ENCODE measurements at places on chromosomes 7 and 10.

- no peak for DNase-seq
These were observed 455.7 kb upstream of the KLF6 start for GRCh38 chr10:4240608-4241197.

DNA sequence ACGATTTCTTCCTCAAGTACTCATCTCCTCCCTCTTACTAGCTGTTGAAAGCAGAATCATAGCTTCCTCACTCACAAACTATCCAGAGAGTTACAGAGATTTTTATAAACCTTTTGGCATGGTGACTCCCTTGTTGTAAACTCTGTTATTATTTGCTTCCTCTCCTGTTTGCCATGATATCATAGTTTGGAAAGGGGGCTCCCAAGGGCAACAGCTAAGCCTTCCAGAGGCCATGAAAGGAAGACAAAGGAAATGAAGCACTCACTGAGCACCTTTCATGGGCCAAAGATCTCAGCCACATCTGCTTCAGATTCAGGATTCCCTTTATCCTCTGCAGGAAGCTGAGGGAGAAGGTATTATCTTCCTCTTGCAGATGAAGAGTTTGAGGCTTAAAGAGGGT is 484.6 kb downstream of the PLXNA4 start:
- no peak for DNase-seq

- no peak for DNase-seq
These were observed 69.3 kb downstream of the HIPK2 start for GRCh38 chr7:139708541-139708940.

GRCh38 chr10:89655722-89656121 is 10.7 kb upstream of the PANK1 start:
- no peak for DNase-seq

DNA sequence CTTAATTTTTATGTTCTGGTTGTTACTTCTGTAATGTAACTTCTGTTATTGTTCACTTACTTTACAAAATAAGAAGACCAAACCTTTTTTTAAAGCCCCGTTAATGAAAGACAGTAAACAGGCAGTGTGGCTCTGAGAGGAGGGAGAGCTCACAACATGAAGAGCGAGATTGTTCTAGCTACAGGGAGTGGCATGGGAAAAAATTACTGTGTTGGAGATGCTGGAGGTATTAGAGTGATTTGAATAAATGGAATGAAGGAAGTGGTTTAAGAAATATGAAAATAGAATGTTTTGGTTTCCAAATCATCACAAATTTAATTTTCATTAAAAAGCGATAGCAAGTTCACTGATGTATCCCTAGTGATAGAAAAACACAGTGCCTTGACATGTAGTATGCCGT is 31.8 kb downstream of the REEP3 start:
- no peak for DNase-seq

DNA sequence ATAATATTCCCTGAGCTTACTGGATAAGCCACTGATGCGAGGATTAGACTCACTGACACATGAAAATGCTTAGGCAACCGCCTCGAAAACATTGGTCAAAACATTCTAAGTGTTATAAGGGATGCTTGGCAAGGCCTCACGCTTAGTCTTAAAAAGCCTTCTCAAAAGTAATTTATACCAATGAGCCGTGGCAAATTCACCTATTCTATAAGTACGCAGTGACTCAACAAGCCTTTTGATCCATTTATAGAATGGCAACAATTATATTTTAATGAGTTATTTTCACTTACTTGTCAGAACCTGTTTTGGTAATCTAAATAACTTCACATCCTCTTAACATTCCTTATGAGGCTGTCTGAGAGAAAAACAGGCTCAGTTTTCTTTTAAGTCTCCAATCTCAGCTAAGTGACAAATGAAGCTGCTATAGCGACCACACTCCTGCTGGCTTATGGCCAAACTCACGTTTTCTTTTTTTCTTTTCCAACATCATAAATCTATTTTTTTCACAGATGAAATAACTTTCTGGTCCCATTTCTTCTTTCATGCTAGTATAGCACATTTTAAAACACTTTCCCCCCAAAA is 121.2 kb upstream of the AFAP1L2 start:
- no peak for DNase-seq

GRCh38 chr7:155998328-155998691 is 186.0 kb upstream of the SHH start:
- DNase-seq: no peak

DNA sequence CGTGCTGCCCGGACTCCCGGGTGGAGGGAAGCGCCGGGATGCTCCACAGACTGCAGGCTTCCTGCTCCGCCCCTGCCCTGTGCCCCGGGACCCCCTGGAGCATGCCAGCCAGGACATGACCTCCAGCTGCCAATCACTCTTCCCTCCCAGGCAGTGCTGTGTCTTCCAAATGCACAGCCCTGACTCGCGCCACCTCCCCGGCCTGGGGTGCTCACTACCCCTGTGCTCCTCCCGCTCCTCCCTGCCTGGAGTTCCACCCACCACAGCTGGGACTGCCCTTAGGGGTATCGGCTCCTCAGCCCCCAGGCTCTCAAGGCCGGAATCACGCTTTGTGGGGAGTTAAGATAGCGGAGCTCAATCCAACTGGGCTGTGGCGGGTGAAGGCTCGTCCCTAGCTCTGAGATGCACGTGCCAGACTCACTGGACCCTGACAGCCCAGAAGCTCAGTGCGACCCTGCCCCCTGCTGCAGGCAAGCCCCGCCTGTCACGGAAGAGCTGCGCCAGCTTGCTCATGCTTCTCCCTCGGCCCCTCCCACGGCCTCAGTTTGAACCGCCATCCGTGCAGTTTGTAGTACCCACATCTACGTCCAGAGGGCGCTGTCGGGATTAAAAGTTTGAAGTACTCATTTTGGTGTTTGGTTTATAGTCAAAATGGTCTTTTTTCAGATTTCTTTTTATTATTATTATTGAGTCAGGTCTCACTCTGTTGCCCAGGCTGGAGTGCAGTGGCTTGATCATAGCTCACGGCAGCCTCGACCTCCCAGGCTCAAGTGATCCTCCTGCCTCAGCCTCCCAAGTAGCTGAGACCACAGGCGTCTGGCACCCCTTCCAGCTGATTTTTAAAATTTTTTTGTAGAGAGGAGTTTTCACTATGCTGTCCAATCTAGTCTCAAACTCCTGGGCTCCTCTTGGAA is 142.5 kb upstream of the TCERG1L start:
- peak; percentile 20 for DNase-seq

- no peak for DNase-seq
These were observed 287.1 kb downstream of the SFMBT2 start for GRCh38 chr10:7123774-7124173.

DNA sequence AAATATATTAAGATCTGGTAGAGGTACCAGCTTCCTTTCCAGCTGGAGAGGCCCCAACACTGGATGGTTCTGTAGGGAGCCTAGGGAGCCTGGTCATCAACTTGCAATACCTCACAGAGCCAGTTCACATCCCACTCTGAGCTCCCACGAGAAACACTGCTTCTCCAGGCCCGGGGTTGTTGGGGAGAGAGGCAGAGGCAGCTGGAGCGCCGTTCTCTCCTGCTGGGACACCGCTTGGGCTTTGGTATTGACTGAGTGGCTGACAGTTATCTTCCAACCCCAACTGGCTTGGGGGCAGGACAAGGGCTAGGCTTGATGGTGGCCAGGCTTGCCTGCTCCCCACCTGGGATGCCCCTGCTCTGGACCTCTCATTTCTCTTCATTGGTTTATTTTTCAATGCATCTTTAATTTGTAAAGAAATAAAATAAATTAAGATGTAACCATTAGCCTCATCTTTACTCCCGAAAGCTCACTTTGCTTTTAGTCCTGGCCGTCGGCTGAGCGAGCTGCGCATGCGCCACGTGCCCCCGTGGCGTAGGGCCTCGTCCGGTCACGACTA is 10.0 kb upstream of the CHCHD1 start:
- peak; percentile 68 for DNase-seq

- no peak for DNase-seq
These were observed 336.7 kb upstream of the KLF6 start for GRCh38 chr10:4121502-4122380.

Measured in stimulated activated CD8-positive, alpha-beta memory T cell treated with anti-CD3 and anti-CD28 coated beads, Interleukin-2, amount 100 ng/mL, for 1 hour (primary cell).